ENCODE measurements at places on chromosomes 4 and X.
A peak's percentile ranks its signal among the peaks of the same experiment; 100 is the strongest.

GRCh38 chr4:2830632-2831610, 12.7 kb upstream of the ADD1 start:
- no peak for DNase-seq

DNA sequence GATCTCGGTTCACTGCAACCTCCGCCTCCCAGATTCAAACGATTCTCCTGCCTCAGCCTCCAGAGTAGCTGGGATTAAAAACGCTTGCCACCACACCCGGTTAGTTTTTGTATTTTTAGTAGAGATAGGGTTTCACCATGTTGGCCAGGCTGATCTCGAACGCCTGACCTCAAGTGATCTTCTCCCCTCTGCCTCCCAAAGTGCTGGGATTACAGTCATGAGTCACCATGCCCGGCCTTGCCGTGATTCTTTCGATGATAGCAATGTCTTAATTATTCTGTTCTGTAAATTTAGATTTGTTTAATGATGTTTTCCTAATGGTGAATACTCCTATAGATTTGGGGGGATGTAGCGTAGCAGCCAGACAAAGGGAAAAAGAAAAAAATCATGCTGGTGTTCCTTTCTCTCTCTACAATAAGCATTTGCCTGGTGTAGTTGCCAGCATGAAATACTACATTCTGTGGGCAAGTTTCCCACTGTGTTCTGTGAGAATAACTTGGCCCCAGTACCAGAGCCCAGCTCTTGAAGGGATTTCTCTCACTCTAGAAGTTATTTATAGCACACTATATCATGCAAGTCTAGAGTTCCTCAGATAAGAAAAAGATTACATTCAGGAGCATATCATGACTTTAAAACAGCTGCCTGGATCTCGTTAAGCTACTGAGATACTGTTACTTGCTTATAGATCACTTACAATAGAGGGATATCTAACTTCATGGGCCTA, 15.4 kb downstream of the NIPAL1 start:
- DNase-seq, result no peak

DNA sequence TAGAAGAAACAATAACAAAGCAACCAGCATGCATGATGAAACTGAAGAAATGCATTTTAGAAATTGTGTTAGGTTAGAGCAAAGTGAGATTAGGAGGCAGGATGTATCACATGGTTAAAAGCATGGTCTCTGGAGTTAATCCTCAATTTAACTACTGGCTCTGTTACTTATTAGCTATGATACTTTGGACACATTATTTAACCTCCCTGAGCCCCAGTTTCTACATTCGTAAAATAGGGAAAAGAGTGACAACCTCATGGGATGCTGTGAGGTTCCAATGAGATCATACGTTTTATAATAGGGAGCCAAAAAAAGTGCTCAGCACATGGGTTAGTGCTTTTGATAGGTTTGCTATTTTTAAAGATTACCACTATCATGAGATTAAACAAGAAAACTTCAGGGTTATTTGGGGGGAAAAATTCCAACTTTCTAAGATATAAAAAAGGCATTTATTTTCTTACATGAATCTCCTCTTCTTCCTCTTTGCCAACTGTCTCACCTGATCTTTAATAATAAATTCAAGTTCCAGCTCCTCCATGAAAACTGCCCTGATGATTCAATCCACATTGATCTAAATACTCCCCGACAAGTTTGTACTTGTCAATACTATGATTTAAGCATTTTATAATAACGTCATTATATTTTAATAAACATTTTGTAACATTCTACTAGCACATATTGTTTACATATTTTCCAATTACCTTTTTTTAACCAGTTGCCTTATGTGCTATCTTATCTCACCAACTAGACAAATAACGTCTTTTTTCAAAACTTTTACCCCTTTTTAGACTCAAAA, 4.6 kb downstream of the SEC31A start:
- no peak for DNase-seq

DNA sequence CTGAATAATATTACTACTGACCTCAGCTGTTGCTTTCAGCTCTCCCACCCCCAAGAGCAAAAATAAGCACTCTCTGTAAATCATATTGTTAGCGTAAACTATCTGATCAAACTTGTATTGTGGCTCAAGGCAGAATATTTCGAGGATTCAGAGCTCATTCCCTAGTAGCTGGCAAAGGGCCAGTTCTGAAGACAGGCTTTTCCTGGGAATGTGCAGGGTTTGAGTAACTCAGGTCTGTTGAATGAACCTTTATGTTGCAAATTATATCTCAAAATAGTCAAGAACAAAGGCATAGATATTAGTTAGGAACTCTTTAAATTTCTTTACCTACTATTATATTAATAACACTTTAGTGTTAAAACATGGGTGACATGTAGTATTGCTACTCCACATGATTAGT, 454.9 kb downstream of the CCSER1 start:
- no peak for DNase-seq

GRCh38 chr4:154503598-154503997, 12.0 kb upstream of the DCHS2 start:
- no peak for DNase-seq

- DNase-seq, result peak; percentile 40
Observed at GRCh38 chr4:108172753-108173598, 4.2 kb upstream of the LEF1 start.

DNA sequence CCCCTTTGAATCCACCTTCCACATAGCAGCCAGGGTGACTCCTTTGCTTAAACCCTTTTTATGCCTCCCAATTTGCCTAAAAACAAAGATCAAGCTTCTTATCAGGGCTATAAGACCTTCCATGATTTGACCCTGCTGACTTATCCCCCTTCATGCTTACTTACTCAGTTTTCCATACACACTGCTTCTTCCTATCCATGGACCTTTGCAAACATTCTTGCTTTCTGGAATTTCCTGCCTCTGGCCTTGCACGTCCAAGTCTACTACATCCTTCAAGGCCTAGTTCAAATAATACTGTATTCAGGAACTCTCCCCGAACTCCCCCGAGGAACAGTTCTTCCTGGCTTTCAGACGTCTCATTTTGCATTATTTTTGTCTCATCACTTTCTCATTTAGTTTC, 31.8 kb downstream of the RAP2C start:
- DNase-seq, result no peak

DNA sequence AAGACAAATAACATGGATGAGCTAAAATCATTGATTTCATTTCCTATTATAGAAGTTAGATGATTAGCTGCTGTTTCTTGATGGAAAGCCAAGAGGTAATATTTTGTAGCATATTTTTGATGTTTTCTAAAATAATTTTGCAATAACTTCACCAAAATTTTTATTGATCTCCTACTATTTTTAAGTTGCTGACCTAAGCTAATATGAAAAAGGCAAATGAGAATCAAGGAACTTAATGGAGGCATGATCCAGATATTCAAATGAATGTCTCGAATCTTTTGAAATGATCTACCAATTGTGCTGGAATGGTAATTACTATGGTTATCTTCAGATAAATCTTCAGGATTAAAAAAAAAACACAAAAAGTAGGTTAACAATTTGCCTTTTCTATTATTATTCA, 1591.4 kb upstream of the PCDH7 start:
- DNase-seq, result no peak

DNA sequence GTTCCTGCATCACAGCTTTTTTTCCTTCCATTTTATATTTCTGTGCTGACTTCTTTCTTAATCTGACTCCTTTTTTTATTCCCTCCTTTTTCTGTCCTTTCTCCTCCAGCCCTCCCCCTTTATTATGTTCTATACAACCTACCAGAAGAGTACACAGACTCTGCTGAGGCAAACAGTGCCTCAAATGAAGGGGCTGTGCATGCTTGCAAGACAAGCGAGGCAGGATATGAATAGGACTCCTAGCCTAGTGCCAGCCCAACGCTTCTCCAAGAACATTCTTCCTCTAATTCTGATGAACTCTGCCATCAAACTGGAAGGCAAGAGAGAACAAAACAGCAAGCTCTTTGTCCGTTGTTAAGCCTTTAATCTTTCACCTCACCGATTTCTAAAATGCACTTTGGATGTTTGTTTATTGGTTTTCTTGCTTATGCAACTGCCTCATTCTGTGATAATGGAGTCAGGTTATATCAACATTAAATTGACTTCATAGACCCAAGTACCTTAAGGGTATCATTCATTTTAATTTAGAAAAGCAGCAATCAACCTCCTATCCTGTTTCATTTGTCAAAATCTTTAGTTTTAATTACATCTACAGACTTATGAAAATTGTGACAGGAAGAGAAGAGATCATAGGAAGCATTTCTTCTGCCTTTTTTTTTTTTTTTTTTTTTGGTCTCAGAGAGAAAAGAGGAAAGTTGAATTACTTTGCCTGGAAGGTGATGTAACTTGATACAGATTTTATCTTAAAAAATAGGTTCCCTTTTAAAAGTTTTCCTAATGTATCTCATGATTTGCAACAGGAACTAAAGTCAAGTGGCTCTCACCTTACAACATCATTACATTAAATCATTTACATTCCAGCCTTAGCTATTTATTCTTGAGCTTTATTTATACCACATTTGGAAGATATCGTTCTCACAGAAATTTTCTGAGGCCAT, 284.7 kb upstream of the FTHL17 start:
- DNase-seq, result no peak

GRCh38 chrX:37083880-37084279, 75.7 kb downstream of the FAM47C start:
- no peak for DNase-seq

GRCh38 chr4:10582059-10582686, 102.4 kb downstream of the CLNK start:
- DNase-seq, result no peak

DNA sequence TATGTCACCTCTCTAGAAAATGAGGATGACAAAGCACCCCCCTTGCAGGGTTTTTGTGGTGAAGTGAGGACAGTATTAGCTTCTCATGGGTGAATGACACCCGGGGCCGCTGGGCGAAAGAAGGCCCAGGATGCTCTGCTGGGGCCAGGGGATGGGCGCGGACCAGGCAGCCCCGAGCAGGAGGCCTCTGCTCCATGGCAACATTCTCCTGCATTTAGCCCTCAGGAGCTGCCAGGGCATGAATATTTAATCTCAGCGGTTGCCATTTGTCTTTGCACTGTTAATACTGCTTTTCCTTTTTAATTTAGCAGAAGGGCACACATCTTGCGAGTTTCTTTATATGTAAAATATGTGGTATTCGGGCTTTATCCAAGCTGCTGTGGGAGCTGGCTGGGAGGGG, 30.3 kb upstream of the PSAPL1 start:
- DNase-seq, result no peak

GRCh38 chr4:76485450-76485849, 50.4 kb downstream of the SHROOM3 start:
- no peak for DNase-seq

GRCh38 chr4:119597377-119597776, 31.2 kb downstream of the PDE5A start:
- DNase-seq, result no peak

GRCh38 chr4:3458371-3458770, 4.7 kb upstream of the DOK7 start:
- no peak for DNase-seq

- no peak for DNase-seq
Observed at GRCh38 chr4:88868510-88868909, 170.9 kb upstream of the NAP1L5 start.

DNA sequence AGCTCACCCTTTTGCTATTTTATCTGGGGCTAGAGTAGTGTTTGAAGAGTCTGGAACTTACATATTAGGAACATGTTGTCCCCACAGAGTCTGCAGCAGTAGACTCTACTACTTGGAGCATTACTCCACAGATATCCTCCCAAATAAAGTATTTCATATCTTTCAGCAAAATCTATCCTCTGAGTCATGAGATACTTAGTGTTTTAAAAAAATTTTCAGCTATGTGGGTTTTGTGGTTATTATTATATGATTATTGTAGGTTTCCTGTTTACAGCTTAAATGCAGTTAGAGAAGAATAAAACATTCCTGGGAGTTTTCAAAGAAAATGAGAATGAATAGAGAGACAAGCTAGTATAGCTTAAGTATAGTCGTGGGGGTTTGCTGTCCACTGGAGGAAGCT, 30.9 kb downstream of the PAGE2 start:
- no peak for DNase-seq

- DNase-seq, result no peak
Observed at GRCh38 chr4:168541266-168541953, 44.6 kb downstream of the PALLD start.

- no peak for DNase-seq
Observed at GRCh38 chr4:142202404-142203332, 566.3 kb downstream of the IL15 start.

- no peak for DNase-seq
Observed at GRCh38 chrX:128781506-128781905, 729.3 kb upstream of the ACTRT1 start.

GRCh38 chrX:150363561-150364346, 637 bp downstream of the MAMLD1 start:
- DNase-seq, result no peak
